Bronchial smooth muscle cell (primary cell): ENCODE measurements at places on chromosomes 3 and 15. TPM values are rescaled to one million over a fixed set of nuclear protein-coding genes. Genes with fewer than 3 reads are reported as not detected.

NGLY1 gene
- 13.7 and 20.0 TPM in 2 replicates for total RNA-seq

RCCD1 gene
- total RNA-seq, result 5.8 and 8.2 TPM in 2 replicates

NANOGP8 gene
- not detected in 2 replicates for total RNA-seq

PPP1R14D gene
- total RNA-seq, result not detected in 2 replicates

DLL4 gene
- under 0.01 and 0.16 TPM in 2 replicates for total RNA-seq

ACAD9 gene
- 30.7 and 36.7 TPM in 2 replicates for total RNA-seq

SH3BP5 gene
- 37.0 and 51.4 TPM in 2 replicates for total RNA-seq

IMPG2 gene
- 0.32 and 0.86 TPM in 2 replicates for total RNA-seq

MYRIP gene
- 0.09 and 0.16 TPM in 2 replicates for total RNA-seq

SERPINI1 gene
- 2.3 and 6.1 TPM in 2 replicates for total RNA-seq

P3H2 gene
- total RNA-seq, result 2.6 and 4.3 TPM in 2 replicates

TPRG1 gene
- total RNA-seq, result 0.32 and 0.34 TPM in 2 replicates

TGM4 gene
- under 0.01 TPM in 1 of 2 replicates, not detected in the other for total RNA-seq

ZBED2 gene
- under 0.01 TPM in 1 of 2 replicates, not detected in the other for total RNA-seq

HRG gene
- not detected in 2 replicates for total RNA-seq

PPARG gene
- 22.4 and 25.3 TPM in 2 replicates for total RNA-seq

APEH gene
- total RNA-seq, result 103 and 115 TPM in 2 replicates

XCR1 gene
- under 0.01 TPM in 1 of 2 replicates, not detected in the other for total RNA-seq

CYP1A1 gene
- 0.09 and 0.32 TPM in 2 replicates for total RNA-seq

SPTSSB gene
- under 0.01 and 0.09 TPM in 2 replicates for total RNA-seq

TICRR gene
- 0.09 and 0.32 TPM in 2 replicates for total RNA-seq

KLF15 gene
- 0.47 and 0.69 TPM in 2 replicates for total RNA-seq

IL16 gene
- 2.4 and 3.2 TPM in 2 replicates for total RNA-seq

GABRG3 gene
- not detected in 2 replicates for total RNA-seq

GABRR3 gene
- not detected in 2 replicates for total RNA-seq

PLA2G4B gene
- total RNA-seq, result 0.79 and 2.0 TPM in 2 replicates

CIDEC gene
- total RNA-seq, result not detected in 2 replicates

TMEM212 gene
- total RNA-seq, result not detected in 2 replicates

AHSG gene
- not detected in 2 replicates for total RNA-seq

OSBPL10 gene
- total RNA-seq, result 1.7 and 5.0 TPM in 2 replicates

SOX14 gene
- total RNA-seq, result not detected in 2 replicates

GORASP1 gene
- total RNA-seq, result 30.3 and 32.1 TPM in 2 replicates

TSC22D2 gene
- 2.6 and 6.5 TPM in 2 replicates for total RNA-seq

TUSC7 gene
- under 0.01 TPM in 1 of 2 replicates, not detected in the other for total RNA-seq

RNF123 gene
- total RNA-seq, result 18.8 and 22.7 TPM in 2 replicates

NOX5 gene
- total RNA-seq, result 0.63 and 1.8 TPM in 2 replicates

CYP11A1 gene
- total RNA-seq, result 0.69 and 0.79 TPM in 2 replicates
